ENCODE measurements at places on chromosomes 4 and X. TPM values are rescaled to one million over a fixed set of nuclear protein-coding genes. Genes with fewer than 3 reads are reported as not detected.

NLGN3 gene
- 0.36 TPM for total RNA-seq

DMRTC1 gene
- not detected for total RNA-seq

HSFX1 gene
- total RNA-seq = 0.59 TPM

XAGE1A gene
- total RNA-seq = not detected

MAGEA10 gene
- total RNA-seq = not detected

MFAP3L gene
- total RNA-seq = 8.0 TPM

CPE gene
- 6.9 TPM for total RNA-seq

RS1 gene
- total RNA-seq = not detected

PDGFRA gene
- 316 TPM for total RNA-seq

DNA sequence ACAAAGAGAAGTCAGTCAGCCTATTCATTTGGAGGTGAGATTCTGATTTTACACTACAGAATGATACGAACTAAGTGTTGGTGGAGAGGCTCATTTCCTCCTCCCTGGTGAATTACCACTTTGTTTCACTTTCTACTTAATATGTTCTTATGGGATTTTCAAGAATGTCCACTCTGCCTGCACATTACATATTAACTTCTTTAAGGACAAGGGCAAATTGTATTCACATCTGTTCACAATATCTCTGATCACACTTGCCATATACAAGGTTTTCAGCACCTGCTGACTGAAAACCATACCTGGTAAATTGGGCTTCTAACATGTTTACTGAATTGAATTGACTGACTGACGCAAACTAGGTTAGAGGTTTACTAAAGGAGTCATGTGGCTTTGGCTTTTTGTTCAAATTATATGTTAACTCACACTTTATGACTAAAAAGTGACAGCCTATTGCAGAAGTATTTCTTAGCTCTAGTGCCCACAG is 188.4 kb upstream of the MBNL3 start:
- DNase-seq = no peak

- DNase-seq = peak; percentile 75
Observed at GRCh38 chr4:73729534-73730165, 10.7 kb upstream of the CXCL8 start.

GRCh38 chr4:30024526-30024925 is 695.6 kb upstream of the PCDH7 start:
- DNase-seq = no peak

GRCh38 chr4:1099684-1100335 is 13.6 kb downstream of the RNF212 start:
- DNase-seq = no peak

DNA sequence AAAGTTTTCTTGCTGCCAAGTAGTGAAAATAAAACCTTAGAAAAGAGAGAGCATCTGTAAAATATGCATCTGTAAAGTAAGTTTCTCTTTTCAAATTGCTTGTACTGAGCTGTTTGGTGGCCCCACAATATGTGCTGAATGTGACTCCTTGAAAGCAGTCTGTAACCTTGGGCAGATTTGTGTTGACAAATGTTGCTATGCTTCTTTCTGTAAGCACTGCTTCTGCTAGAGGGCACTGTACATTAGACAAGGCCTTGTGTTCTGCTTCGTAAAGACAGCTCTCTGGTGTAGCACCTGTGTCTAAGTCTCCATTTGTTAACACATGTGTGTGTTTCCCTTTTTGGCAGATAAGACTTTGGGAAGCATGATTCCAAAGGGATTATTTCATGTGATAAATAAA is 56.6 kb upstream of the NRK start:
- DNase-seq = no peak

- peak; percentile 56 for DNase-seq
Observed at GRCh38 chr4:52743444-52744019, 7.7 kb downstream of the ERVMER34-1 start.

GRCh38 chr4:111797455-111798163 is 347.6 kb upstream of the FAM241A start:
- DNase-seq = no peak

- no peak for DNase-seq
Observed at GRCh38 chr4:121709766-121710405, 13.1 kb upstream of the ANXA5 start.

DNA sequence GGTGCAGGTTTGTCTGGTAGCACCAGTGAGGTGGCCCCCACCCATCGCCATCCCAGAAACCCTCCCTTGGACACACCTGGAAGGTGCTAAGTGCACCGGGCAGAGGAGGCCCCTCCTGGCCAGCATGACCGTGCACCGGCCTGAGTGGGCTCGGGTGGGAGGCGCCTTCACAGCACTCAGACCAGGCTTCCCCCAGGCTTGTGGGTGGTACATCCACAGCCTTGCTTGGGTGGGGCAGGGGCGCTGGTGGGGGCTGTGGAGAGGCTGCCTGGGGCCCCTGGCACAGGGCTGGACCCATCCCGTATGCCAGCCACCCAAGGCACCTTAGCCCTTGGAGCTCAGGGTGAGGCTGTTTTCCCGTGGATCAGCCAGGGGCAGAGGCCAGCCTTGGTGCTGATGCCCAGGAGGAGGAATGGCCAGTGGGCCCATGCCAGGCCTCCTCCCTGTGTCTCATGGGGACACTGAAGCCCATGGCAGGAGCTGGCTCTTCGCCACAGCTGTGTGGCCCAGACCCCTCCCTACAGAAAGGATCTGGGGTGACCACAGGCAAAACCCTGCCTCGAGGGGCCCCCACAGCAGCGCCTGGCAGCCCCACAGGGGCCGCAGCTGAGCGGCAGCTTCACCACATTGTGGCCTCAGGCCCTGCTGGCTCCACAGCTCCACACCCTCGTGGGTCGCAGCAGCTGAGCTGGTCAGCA is 21.4 kb downstream of the NKX1-1 start:
- DNase-seq = peak; percentile 34

DNA sequence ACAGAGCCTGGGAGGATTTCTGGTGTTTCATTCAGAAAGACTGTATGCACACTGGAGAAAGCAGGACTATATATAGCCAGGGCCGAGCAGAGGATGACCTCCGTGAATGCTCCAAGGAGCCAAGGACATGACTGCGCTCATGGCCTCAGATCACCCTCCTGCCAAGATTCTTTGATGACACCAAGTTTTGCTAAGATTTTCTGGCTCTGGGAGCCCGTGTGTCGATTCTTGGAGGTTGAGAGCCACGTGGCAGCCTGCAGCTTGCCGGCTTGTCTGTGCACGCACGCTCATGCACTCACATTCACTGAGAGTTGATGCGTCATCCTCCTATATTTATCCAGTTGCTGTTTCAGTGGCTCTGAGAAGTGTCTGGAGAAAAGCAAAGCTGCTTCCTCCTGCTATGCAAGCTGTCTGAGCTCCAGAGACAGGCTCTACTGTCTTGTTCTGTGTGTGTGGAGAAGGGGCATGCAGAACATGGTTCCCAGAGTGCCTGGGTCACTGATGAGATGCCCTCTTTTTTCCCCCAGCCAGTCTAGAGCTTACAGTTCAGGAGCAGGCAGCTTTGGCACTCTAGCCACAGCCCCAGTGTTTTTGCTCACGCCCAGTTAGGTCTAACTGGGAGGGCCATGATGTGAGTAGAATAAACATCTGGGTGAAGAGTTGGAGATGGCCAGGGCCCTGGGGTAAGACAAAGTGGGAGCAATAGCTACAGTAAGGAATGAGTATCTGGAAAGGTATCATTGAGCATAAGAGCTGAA is 64.9 kb upstream of the SCOC start:
- peak; percentile 62 for DNase-seq

- no peak for DNase-seq
Observed at GRCh38 chrX:130825525-130825924, 77.5 kb downstream of the ENOX2 start.

- DNase-seq = no peak
Observed at GRCh38 chrX:23365541-23365940, 30.9 kb downstream of the PTCHD1 start.

DNA sequence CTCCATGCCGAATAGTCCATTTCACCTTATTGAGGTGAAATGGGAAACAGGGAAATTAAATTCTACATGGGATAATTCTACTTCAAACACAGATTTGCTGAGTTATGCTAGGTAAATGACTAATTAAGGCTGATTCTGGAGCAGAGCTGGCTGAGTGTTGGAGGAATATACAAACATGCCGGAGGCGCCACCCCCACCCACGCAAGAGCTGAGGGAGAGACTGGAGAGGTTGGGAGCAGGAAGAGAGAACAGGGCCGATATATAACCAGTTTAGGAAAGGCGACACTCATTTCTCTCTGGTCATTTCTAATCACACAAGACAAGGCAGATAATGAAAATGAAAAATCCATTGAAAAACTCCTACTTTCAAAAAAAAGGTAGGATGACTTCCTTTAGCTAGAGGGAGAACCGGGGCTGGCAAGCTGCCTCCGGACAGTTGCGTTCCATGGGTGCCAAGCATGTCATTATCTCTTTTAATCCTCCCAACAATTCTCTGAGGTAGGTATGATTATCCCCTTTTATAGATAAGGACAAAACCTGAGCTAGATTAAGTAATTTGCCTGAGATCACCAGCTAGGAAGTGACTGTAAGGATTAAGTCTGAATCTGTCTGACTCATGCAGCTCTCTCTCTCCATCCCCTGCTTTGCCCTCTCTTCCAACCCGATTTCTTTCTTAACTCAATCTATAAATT is 27.6 kb upstream of the CFAP299 start:
- DNase-seq = no peak

DNA sequence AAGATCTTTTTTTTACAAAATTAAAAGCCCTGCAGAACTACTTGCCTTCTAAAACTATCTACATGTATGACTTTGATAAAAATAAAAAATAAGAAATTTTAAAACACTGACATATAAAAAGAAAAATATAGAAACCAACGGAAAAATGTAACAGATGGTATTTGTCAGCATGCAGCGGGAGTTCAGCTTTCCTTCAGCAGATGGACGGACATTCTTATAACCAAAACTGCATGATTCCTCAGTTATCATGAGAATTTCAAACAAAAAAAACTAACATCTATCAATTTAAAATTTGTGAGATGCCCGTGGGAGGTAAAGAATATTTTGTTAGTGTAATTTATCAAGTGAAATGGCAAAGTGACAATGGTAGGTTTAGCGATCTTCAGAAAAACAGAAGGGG is 23.2 kb downstream of the RWDD4 start:
- DNase-seq = no peak

DNA sequence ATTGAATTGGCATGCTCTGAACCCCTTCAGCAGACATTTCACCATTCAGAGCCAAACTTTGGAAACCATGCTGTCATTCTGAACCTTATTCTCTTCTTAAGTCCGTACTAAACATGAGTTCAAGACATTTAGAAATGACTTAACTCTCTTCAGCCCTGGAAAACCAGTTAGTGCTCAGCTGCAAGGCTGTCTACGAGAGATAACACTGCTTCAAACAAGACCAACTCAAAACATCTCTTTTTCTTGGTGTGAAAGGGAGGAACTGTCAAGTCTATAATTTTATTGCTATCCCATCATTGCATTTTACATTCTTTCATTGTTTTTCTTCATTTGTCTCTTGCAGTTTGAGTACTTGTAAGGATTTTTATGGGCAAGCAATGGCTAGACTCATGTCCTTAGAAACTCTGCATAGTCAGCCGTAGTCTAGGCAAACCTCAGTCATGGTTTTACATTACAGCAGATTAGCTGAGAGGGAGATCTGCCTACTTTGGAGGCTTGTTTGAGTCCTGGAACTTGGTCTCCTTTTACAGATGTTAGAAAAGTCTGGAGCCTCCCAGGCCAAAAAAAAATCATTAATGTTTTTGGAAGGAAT is 120.6 kb upstream of the JADE1 start:
- DNase-seq = no peak

DNA sequence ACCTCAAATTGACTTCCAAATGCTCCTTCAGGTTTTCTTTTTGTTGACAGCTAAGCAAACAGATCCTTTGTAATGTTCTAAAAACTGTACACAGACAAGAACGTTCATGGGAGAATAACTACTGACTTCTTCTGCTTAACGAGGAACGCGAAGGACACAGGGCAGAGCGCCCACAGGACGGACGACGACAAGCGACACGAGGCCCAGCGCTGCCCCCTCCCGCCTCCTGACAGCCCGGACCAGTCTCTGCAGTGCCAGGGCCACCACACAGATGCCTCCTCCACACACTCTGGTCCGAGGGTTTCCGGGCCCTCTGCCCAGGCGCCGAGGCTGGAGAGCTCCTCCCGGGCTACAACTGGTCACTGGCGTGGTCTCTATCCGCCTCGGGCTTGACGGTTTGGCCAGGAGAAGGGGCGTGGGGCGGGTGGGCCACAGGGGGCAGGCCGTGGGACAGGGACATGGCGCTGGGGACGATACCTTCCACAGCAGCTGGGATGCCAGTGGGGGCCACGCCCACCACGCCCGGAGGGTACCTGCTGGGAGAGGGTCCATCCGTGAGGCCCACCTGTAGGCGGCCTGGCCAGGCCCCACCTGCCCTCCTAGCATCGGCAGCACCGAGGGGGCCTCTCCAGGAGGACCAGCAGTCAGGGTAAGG is 36.9 kb downstream of the CTBP1 start:
- peak; percentile 88 for DNase-seq

GRCh38 chr4:119268466-119268865 is 53.5 kb downstream of the FABP2 start:
- no peak for DNase-seq

GRCh38 chrX:148535639-148536038 is 35.2 kb downstream of the AFF2 start:
- no peak for DNase-seq

DNA sequence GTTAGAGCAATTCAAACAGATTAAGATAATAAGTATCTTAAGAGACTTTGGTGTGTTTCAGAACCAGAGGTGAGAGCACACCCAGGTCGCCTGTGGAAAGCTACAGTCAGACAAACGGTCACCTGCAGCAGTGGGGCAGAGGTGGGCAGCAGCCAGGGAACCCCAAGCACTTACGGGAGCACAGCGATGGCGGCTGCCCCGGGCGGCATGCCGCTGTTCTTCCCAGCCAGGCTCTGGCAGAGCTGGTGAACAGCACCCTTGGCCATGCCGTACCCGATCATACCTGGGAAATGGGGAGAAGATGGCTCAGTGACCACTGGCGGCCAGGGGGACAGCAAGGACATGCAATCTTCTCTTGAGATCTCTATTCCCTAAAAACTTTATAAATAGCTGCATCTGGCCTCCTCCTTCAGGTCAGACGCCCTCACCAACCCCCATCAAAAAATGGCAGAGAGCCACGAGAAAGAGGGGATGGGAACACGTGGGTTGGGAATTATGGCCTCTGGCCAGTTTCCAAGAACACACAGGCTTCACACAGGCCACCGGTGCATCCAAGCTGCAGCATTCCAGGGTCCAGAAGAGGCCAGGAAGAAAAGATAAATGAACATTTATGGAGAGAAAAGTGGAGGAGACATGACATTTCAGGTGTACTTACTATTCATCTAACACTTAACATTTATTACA is 19.7 kb downstream of the QDPR start:
- DNase-seq = no peak

GRCh38 chr4:128388352-128388630 is 100.7 kb upstream of the PGRMC2 start:
- DNase-seq = peak; percentile 14

DNA sequence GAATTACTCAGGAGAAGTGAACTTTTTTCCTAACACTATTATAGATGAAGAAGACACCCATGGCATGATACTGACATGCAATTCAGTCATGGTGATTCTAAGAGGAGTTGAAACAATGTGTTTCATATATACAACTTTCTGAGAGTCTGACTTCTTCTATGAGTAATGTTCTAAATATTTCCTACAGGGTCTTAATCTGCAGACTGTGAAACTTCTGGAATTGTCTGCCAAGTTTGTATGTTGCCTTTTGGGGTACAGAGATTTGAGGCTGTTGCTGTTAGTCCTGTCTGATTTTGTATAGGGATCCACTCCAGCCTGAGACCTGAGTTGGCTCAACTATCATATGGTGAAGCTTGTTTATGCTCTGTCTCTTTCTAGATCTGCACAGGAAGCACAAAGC is 160.6 kb upstream of the GATB start:
- no peak for DNase-seq

GRCh38 chrX:120274145-120274544 is 23.5 kb downstream of the ZBTB33 start:
- no peak for DNase-seq
